GF-D8 (cell line): ENCODE measurements at places on chromosomes 12 and 14.

- no peak for DNase-seq
These were observed 56.2 kb upstream of the MMP17 start for GRCh38 chr12:131771965-131772364.

DNA sequence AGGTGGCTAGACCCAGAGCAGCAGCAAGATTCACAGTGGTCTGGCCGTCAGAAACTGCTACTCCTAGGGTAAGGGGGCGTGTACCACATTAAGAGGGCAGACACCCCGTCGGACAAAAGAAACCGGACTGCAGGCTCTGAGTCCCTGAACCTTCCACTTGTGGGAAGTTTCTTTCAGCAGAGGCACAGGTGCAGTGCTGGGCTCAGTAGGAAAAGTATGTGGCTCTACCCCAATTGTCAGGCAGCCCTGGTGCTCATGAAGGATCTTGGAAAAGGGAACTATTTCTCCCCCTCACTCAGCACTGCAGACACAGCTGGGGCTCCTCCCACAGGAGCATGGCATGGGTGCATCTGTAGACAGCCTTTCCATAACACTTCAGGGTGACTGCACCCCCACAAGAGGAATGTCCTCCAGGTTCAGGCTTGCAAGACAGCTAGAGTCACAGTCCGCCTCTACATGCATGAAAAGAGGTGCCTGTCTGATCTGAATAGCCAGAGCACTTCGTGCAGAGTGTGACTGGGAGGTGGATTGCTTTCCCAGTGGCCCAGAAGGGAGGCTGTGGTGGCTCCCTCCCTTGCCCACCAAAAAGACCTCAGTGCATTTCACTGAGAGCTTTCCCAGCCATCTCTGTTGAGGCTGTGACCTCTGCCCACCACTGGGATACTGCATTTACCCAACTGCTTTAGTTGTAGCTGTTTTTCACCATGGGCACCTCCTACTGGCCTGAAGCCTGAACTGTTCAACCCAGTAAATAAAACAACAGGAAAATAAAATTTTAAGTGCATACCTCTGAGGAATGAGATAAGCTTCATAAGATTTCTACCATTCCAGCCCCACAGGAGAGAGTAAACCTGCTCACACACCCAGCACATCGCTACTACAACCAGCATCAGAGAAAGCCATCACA lies 14.2 kb downstream of the CEP128 start:
- no peak for DNase-seq

GRCh38 chr14:69685218-69685616 lies 73.8 kb downstream of the SUSD6 start:
- no peak for DNase-seq

DNA sequence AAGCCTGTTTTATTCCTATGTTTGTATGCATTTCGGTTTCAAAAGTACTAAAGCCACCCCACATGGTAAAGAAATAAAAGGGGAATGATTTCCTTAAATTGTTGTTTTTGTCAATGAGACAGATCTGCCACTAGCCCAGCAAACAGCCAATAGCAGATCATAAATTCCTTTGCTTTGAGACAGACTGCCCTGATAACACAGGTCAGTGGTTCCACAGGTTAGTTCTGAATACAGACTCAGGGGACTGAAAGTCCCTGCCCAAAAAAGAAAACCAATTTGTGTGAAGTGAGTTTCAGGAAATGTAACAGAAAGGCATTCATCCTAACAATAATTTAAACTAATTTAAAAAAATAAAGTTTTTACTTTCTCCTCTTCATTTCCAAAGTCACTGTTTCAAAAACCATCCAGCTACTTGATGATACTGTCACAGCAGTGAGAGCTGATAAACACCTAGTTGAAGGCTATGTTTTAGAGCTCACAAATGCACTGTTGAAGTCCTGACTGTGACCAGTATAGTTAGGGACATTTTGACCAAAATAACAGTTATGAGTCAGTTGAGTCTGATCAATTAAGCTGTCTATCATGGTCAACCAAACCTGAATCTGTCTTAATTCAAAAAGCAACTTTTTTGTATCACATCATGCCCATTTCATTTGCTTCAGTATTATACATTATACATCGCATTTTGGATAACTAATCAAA lies 77.7 kb downstream of the LGR5 start:
- DNase-seq = no peak

GRCh38 chr12:12685305-12685704 lies 10.7 kb downstream of the GPR19 start:
- DNase-seq = no peak

GRCh38 chr14:55092341-55092740 lies 36.7 kb upstream of the LGALS3 start:
- no peak for DNase-seq

- DNase-seq = no peak
These were observed 245.9 kb downstream of the CACNA1C start for GRCh38 chr12:2298556-2299200.

GRCh38 chr12:48774516-48774915 lies 14.4 kb downstream of the ADCY6 start:
- no peak for DNase-seq

DNA sequence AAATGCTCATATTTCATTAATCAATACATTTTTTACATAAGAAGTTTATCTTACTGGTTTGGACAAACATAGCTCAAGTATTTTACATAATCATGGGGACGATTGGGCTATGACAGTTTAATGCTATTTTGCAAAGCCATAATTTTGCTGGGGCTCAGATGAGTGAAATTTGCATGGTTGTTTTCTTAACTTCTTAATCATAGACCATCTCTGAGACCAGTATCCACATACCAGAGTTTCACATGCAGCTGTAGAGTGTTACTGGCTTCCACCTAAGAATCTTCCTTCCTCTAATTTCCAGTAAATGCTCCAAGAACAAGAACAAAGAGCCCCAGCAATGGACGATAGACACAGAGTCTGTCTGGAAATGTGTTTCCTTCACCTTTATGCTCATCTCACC lies 303.0 kb upstream of the TMEM132C start:
- no peak for DNase-seq

DNA sequence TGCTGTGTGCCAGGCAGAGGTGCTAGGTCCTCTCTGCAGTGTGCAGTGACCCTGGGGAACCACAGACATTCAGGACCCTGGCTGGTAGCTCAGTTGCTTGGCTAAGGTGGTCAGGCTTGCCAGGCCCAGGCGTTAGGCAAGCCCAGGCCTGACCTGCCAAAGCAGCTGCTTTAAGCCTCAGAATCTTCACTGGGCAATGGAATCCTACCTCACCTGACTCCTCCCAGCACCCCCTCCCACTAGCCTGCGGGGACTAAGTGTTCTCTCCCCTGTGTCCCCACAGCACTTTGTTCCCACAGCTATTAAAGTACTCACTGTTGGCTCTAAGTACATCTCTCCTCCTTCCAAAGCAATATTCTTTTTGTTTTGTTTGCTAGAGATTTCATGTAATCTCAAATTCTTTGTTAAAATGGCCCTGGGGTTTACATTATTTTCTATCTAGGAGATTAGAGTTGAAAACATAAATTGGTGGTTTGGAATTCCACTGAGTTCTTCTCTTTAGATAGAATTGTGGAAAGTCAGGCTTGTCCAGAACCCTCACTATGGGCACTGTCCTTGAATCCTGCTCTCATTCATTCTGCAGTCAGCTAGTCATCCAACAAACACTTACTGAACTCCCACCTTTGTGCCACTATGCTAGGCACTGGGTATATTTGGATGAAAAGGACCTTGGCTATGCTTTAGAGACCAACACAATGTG lies 44.4 kb downstream of the DGLUCY start:
- no peak for DNase-seq

DNA sequence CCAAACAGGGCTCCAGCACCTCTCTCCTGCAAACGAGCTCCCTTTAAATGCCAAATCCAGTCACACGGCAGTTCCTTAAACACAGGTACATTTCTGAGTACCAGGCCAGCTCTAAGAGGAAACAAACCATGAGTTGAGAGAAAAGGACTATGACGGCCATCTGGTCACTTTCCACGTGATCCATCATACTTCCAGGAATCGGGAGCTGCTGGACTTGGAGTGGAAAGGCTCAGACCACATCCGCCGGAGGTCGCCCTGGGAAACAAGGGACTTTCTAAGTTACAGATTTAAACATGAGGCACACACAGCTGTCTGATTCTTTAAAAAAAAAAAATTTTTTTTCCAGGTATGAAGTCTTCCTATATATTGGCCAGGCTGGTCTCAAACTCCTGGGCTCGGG lies 39.2 kb downstream of the ACADS start:
- DNase-seq = no peak
